ENCODE measurements at places on chromosomes 7 and 10.

DNA sequence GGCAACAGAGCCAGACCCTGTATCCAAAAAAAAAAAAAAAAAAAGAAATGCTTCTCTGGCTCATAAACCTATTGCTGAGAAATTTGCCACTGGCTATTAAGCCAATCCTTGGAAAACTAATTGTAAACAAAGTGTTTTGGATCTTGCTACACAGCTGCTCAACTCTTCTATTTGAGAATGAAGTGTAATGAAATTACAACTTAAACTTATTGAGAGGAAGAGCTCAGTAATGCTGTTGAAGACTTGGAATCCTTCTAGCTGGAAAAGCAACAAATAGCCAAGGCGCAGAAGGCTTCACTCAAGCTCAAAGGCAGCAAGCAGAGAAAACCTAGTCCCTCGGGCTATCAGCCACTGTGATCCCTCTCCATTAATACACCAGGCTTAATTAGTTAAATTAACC, 99.6 kb upstream of the ZNF438 start:
- DNase-seq = no peak

DNA sequence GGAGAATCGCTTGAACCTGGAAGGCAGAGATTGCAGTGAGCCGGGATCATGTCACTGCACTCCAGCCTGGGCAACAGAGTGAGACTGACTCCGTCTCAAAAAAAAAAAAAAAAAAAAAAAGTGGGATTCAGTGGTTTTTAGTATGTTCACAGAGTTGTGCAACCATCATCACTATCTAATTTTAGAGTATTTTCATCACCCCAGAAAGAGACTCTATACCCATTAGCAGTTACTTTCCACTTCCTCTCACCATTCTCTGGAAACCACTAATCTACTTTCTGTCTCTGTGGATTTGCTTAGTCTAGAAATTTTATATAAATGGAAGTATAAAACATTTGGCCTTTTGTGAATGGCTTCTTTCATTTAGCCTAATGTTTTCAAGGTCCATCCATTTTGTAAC, 113.4 kb downstream of the ST7 start:
- no peak for DNase-seq

DNA sequence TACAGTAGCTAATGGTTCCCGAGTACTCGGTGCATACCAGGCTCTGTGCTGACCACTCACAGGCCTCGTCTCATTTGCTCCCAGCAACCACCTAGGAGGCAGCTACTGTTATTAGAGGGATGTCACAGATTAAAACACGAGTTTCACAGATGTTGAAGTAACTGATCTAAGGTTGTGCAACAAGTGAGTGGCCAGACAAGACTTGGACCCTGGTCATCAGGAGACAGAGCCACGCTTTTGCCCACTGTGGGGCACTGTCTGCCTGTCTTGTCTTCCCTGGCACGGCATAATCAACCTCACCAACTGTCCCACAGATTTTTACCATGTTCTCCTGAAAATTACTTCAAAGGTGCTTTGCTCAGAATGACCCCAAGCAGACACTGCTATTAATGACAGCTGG, 111.6 kb upstream of the HABP2 start:
- DNase-seq = no peak

- DNase-seq = no peak
Measured at GRCh38 chr10:114057855-114058254, 14.2 kb downstream of the ADRB1 start.

DNA sequence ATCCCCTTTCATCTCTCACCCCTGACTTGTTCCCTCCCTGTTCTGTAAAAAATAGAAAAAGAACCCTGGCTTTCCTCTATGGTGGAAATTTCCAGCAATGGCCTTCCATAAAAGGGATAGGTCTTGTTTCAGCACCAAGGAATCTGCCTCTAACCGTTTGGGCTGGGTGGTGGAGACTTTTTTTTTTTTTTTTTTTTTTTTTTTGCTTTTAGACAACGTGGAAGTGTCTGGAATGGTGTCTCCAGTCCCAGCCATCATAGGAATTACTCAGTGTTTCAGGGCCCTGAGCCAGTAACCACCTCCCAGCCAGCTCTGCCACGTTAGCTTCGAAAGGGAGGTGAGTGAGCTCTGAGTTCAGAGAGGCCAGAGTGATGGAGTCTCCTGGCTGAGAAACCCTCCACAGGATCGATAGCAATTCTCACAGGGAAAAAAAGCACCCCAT, 97.3 kb upstream of the COL1A2 start:
- DNase-seq = no peak

DNA sequence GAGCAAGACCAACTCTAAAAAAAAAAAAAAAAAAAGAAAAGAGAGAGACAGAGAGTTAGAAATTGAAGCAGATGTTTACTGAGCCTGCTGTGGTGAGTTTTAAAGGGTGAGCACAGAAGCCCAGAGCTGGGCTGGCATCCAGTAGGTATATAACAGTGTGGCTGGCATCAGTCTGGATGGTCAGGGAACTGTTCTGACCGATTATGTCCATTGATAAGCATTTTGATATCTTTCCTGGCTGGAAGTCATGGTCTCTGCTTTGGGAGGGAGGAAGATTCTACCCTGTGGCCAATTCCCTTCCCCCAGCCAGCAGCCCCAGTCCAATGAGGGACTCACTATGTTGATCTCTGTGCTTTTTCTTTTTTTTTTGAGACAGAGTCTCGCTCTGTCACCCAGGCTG, 65.2 kb upstream of the PODXL start:
- no peak for DNase-seq

DNA sequence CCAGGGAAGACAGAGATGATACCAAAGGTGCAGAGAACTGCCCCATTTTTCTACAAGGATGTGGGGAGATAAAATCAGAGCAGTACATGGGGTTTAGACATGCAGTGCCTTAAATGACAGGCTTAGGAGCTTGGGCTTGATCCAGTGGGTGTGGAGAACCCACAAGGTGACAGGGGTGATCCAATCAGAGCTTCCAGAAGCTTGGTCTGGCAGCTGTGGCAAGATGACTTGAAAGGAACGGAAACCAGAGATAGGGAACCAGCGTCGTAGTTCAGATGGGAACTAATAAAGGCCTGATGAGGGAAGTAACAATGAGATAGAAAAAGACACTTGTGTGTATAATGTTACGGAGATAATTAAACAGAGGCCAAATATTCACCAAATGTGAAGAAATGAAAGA, 80.7 kb downstream of the SLC37A3 start:
- DNase-seq = no peak

DNA sequence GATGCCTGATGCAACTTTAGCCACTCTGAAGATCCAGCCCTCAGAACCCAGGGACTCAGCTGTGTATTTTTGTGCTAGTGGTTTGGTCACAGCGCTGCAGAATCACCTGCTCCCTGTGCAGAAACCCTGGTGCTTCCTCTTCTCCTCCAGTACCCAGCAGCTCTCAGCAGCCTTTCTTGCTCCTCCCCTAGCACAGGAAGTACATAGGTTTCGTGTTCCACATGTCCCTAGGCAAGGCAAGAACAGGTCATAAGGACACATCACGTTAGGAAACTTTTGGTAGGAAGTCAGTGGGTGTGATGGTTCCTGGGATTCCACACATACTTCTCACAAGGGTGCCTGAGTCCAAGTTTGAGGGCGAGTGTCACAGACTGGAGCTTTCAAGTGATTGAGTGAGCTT, 167.9 kb upstream of the PRSS1 start:
- DNase-seq = no peak

All from D341Med (cell line).